ENCODE measurements at places on chromosomes 3 and 15. TPM values are rescaled to one million over a fixed set of nuclear protein-coding genes. Genes with fewer than 3 reads are reported as not detected.

The SLC6A20 gene
- total RNA-seq: 22.7 TPM

The RCN2 gene
- 39.4 TPM for total RNA-seq

The LRRK1 gene
- total RNA-seq: 22.6 TPM

The LDHAL6B gene
- total RNA-seq: not detected

- H3K27ac ChIP-seq: peak overlapping the region; percentile 71
- peak overlapping the region; percentile 67 for H3K4me3 ChIP-seq
- peaks cover 8% of the 10 kb centered on the region for H3K4me1 ChIP-seq
- peaks cover 24% of the 10 kb centered on the region for H3K27me3 ChIP-seq
- H3K36me3 ChIP-seq: no peaks in the 10 kb centered on the region
Measured at GRCh38 chr3:169149349-169149890, 514.1 kb downstream of the MECOM start.

DNA sequence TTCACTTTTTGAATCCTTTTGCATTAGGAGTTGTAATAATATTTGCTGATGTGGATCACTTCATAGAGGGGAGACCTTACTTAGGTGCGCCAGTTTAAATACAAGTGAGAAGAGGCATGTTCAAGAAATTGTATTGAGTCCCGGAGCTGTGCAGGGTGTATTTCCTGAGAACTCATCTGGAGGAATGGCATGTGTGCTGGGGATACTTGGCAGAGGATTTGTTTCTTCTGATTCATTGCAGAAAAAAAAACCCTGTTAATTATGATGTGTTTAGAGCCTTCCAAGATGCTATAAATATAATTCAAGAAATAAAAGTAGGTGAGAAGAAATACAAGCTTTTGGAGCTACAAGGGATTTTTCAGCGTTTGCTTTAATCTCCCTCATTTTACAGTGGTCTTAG, 97.6 kb downstream of the TPRG1 start:
- no peak for DNase-seq
- H3K27me3 ChIP-seq: no peaks in the 10 kb centered on the region
- no peak overlapping the region for H3K27ac ChIP-seq
- H3K4me1 ChIP-seq: no peaks in the 10 kb centered on the region
- no peaks in the 10 kb centered on the region for H3K36me3 ChIP-seq

DNA sequence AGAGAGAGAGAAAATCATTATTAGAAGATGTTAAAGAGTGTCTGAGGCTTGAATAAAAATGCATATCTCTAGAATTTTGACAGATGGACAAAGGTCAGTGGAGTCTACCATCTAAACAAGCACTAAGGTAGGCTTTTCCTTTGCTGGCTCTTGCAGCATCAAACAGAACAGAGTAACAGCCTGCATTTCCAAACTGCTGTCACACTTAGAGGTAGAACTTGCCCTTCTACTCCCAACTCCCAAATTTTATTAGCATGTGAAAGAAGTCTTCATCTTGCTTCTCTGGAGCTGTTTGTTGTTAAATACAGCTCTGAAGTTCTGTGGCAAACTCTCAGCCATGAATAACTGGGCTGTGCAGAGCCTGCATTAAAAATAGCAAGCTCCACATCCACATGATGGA, 4.1 kb upstream of the MB21D2 start:
- H3K36me3 ChIP-seq: no peaks in the 10 kb centered on the region
- H3K4me1 ChIP-seq: peaks cover 6% of the 10 kb centered on the region
- H3K27me3 ChIP-seq: no peaks in the 10 kb centered on the region
- DNase-seq: no peak

GRCh38 chr3:71127844-71128243, 455.7 kb downstream of the FOXP1 start:
- peak overlapping the region; percentile 89 for H3K27ac ChIP-seq
- peak overlapping the region; percentile 58 for H3K4me3 ChIP-seq
- peaks cover 43% of the 10 kb centered on the region for H3K4me1 ChIP-seq
- H3K36me3 ChIP-seq: no peaks in the 10 kb centered on the region

- no peaks in the 10 kb centered on the region for H3K4me1 ChIP-seq
- no peaks in the 10 kb centered on the region for H3K27me3 ChIP-seq
- H3K27ac ChIP-seq: no peak overlapping the region
- DNase-seq: no peak
- H3K36me3 ChIP-seq: peaks cover 99% of the 10 kb centered on the region
- no peak overlapping the region for H3K4me3 ChIP-seq
Measured at GRCh38 chr3:69033470-69033869, 18.7 kb downstream of the TMF1 start.

GRCh38 chr15:39275066-39275465, 305.8 kb upstream of the THBS1 start:
- no peak for DNase-seq
- no peaks in the 10 kb centered on the region for H3K4me1 ChIP-seq
- H3K27ac ChIP-seq: no peak overlapping the region
- no peak overlapping the region for H3K4me3 ChIP-seq

DNA sequence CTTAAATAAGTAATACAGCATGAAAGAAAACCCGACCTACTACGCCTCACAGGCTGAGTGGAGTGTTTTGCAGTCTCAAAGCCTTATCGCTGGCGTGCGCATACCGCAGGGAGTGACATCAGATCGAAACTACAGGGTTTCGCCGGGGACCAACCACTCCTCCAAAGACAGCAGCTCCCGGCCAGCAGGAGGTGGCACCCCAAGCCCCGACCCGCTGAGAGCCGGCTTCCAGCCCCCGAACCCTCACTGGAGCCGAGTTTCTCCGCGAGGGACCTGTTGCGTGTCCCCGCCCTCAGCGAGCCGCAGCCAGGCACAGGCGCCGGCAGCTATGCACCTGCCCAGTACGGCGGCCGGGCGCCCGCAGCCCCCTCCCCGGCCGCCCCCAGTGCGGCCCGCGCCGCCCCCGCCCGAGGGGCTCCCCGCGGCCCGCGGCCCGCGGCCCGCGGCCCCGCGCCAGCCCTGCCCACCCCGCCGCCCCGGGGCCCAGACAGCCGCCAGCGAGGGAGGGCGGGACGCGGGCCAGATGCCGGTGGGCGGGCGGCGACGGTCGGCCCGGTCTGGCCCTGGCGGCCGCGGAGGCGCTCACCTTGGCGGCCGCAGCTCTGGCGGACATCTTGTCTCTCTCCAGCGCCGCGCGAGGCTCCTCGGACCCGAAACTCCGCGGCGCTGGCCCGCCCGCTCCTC, 710 bp downstream of the TJP1 start:
- no peaks in the 10 kb centered on the region for H3K36me3 ChIP-seq
- peak; percentile 85 for DNase-seq
- peak overlapping the region; percentile 92 for H3K27ac ChIP-seq
- H3K4me1 ChIP-seq: peaks cover 13% of the 10 kb centered on the region
- H3K27me3 ChIP-seq: no peaks in the 10 kb centered on the region

GRCh38 chr3:37024820-37025405, 31.6 kb downstream of the MLH1 start:
- no peak overlapping the region for H3K27ac ChIP-seq
- no peak for DNase-seq
- no peaks in the 10 kb centered on the region for H3K4me1 ChIP-seq
- H3K4me3 ChIP-seq: no peak overlapping the region
- no peaks in the 10 kb centered on the region for H3K27me3 ChIP-seq

GRCh38 chr15:41899854-41900442, 6.1 kb upstream of the SPTBN5 start:
- H3K4me3 ChIP-seq: no peak overlapping the region
- H3K27me3 ChIP-seq: no peaks in the 10 kb centered on the region
- DNase-seq: no peak
- no peak overlapping the region for H3K27ac ChIP-seq
- H3K4me1 ChIP-seq: peaks cover 6% of the 10 kb centered on the region
- H3K36me3 ChIP-seq: peaks cover 45% of the 10 kb centered on the region

- H3K4me1 ChIP-seq: no peaks in the 10 kb centered on the region
- H3K27me3 ChIP-seq: no peaks in the 10 kb centered on the region
- no peak for DNase-seq
- no peak overlapping the region for H3K4me3 ChIP-seq
Measured at GRCh38 chr15:27422997-27423396, 452.0 kb downstream of the GABRG3 start.

DNA sequence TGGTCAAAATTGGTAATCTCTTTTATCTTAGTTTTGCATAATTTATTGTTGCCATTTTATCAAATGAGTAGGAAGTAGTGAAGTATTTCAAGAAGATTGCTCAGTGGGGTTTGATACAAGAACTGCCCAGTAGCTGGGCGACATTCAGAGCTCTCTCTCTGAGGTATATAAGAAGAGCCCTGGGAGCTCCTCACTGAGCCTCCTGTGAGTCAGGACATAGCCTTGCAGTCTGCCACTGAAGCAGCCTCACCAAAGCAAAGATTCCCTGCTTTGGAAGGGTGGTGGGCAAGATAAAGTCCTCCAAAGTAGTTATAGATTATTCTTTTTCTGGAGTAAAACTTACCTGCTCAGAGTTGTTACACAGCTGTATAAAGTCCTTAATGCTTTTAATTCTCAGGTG, 26.1 kb downstream of the SKIL start:
- no peaks in the 10 kb centered on the region for H3K27me3 ChIP-seq
- H3K4me3 ChIP-seq: no peak overlapping the region
- no peak for DNase-seq
- H3K36me3 ChIP-seq: peaks cover 75% of the 10 kb centered on the region

- DNase-seq: peak; percentile 83
- peak overlapping the region; percentile 73 for H3K27ac ChIP-seq
- peak overlapping the region; percentile 65 for H3K4me3 ChIP-seq
- H3K27me3 ChIP-seq: no peaks in the 10 kb centered on the region
- H3K36me3 ChIP-seq: no peaks in the 10 kb centered on the region
Measured at GRCh38 chr15:25862472-25863110, 536 bp downstream of the ATP10A start.

DNA sequence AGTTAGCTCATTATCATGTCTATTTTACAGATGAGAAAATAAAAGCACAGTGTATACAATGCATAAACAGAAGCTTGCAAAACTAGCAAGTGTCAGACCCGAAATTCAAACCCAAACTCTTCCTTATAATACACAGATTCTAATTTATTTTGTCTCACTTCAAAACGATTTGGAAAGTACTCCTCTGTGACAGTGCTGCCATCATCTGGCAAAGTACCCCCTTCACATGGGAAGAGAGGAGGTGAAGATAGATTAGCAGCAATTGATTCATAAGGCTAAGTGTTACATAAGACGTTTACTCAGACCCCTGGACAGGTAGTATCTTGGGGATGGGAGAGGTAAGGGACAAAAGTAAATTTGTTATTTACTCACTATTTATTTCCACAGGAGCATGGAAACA, 744.0 kb upstream of the SGO1 start:
- no peak overlapping the region for H3K4me3 ChIP-seq
- no peaks in the 10 kb centered on the region for H3K4me1 ChIP-seq
- no peak for DNase-seq
- H3K36me3 ChIP-seq: no peaks in the 10 kb centered on the region
- H3K27ac ChIP-seq: no peak overlapping the region

DNA sequence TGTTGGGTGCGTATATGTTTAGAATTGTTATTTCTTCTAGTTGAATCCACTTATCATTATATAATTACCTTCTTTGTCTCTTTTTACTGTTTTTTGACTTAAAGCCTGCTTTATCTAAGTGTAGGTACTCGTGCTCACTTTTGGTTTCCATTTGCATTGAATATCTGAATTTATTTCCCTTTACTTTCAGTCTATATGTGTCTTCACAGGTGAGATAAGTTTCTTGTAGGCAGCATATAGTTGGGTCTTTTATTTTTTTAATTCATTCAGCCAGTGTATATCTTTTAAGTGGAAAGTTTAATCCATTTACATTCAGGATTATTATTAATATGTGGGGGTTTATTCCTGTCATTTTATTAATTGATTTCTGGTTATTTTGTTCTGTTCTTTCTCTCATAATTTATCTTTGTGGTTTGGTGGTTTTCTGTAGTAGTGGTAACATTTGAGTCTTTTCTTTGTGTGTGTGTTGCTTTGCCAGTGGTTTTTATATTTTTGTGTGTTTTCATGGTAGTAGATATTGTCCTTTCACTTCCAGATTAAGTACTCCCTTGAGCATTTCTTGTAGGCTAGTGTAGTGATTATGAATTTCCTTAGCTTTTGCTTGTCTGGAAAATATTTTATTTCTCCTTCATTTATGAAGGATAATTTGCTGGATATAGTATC, 27.3 kb downstream of the STT3B start:
- no peak overlapping the region for H3K27ac ChIP-seq
- H3K4me3 ChIP-seq: no peak overlapping the region
- no peaks in the 10 kb centered on the region for H3K36me3 ChIP-seq
- peaks cover 17% of the 10 kb centered on the region for H3K4me1 ChIP-seq
- no peak for DNase-seq
- no peaks in the 10 kb centered on the region for H3K27me3 ChIP-seq

DNA sequence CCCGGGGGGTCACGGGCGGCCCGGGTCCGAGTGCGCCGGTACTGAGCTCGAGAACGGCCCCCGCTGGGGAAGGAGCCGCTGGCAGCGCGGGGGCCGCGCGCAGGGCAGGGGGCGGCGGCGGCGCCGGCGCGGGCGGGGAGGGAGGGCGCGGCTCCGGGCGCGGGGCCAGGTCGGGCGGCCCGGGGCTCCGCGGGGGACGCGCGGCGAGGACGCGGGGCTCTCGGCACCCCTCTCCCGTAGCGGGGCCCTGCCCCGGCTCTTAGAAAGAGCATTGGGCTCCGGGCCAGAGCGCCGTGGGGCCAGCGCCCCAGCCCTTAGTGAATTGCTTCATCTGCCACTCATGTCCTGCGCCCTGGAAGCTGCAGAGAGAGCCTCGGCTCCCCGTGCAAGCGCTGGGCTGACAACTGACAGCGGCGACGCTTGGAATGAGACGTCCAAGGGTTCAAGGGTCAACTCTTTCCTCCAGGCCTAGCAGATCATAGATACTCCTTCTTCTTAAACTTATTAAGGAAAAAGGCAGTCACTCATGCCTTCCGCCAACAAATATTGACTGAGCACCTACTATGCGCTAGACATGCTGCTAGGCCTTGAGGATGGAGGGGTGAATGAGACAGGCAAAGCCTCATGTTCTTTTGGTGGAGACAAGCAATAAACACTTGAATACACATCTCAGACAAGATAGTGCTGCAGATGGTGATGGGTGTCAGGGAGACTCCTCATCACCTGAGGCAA, 140.8 kb downstream of the SMAD6 start:
- H3K27me3 ChIP-seq: no peaks in the 10 kb centered on the region
- peak overlapping the region; percentile 50 for H3K4me3 ChIP-seq
- no peaks in the 10 kb centered on the region for H3K36me3 ChIP-seq
- peak; percentile 93 for DNase-seq

- DNase-seq: no peak
- no peak overlapping the region for H3K4me3 ChIP-seq
Measured at GRCh38 chr3:184505076-184505878, 56.3 kb upstream of the EPHB3 start.

DNA sequence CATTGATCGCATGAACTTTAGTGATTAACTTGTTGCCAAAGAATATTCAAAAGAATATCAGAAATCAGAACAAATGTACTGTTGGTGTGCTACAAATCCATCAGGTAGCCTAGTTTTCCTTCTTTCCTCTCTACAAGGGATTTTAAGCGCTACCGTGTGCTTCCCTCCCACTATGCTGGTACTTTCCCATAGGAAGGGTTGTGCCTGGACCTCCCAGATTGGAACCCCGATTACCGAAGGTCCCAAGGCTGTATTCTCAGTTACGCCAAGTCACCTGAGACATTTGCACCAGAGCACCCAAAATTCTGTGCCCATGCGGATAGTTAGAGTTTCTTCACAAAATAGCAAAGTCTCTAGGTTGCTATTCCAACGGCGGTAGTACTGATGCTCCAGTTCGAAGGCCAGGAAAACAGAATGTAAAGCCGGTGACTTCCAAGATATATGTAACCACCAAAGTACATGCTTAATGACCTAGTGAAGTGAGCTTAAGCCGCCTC, 23.4 kb upstream of the GATM start:
- no peak for DNase-seq
- H3K4me3 ChIP-seq: peak overlapping the region; percentile 95
- peak overlapping the region; percentile 96 for H3K27ac ChIP-seq
- H3K4me1 ChIP-seq: peaks cover 26% of the 10 kb centered on the region
- peaks cover 18% of the 10 kb centered on the region for H3K36me3 ChIP-seq

Measured in upper lobe of right lung (tissue), 1 donor.